ENCODE measurements at places on chromosomes 13 and 19.

GRCh38 chr13:109256866-109257760 is 529.3 kb downstream of the IRS2 start:
- no peak for DNase-seq

- peak; percentile 36 for DNase-seq
These were observed 40.5 kb downstream of the USP12 start for GRCh38 chr13:27130979-27131623.

DNA sequence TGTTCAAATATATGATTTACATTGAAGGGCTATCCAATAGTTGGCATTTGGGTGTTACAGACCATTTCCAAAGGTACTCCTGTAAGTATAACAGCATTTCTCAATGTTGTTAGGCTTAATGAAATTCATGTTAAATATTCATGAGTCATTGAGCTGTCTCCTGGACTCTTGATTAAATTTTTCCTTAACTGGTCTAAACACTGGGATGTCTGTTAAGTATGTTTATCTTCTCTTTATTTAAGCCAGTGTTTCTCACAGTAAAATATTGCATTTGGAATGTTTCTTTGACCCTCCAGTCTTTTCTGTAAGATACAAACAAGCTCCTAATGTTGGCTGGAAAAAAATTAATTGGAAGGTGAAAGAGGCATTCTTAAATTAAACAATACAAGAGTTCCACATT is 402.5 kb upstream of the HTR2A start:
- DNase-seq = no peak

- DNase-seq = no peak
These were observed 75.5 kb upstream of the MEDAG start for GRCh38 chr13:30830638-30830965.

DNA sequence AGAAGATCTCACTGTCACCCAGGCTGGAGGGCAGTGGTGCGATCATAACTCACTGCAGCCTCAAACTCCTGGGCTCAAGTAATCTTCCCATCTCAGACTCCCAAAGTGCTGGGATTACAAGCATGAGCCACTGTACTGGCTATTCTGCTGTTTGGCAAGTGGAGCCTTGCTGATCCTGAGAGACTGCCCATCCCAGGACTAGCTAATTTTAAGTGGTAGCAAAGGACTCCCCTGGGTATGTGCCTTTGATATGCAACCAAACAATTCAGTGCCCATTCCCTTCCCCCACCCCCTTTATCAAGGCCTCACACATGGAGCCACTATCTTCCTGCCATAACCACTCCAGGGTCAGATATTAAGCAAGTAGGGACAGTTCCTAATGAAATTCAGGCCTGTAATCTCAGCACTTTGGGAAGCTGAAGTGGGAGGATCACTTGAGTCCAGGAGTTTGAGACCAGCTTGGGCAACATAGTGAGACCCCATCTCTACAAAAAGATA is 17.0 kb upstream of the ZNF460 start:
- no peak for DNase-seq

DNA sequence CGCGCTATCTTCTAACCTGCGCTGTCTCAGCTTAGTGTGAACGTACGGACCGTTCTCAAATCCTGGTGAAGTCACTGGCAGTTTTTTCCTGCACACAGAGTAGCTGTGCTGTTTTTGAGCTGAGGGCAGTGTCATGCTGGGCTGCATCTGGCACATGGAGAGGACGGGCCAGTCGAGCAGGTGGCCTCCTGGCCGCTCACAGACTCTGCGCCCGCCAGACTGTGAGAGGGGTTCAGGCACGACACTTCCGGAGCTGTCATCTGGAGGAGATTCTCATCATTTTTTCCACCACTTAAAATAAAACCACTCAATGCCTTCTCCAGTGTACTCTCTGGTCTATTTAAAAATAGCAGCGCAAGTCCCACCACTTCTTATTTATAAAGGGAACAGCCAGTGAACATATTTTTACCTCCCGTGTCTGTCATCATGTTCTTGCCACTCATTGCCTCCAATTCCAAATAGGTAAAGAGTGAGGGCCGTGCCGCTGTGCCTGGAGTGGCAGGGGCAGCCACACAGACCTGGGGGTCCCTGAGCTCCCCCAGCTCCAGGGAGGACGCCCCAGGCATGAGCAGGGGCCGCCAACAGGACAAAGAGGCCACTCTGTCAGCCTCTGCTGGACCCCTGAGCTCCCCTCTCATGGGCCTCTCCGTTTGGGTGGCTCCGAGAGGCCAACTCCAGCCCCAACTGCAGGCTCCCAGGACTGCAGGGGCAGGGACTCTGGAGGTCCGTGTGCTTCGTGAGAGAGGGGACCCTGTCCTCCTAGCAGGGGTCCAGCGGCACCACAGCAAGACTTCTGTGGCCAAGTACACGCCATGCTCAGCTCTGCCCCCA is 36.9 kb upstream of the GRTP1 start:
- DNase-seq = no peak

GRCh38 chr19:30784850-30785457 is 412.8 kb downstream of the ZNF536 start:
- DNase-seq = peak; percentile 11

- DNase-seq = no peak
These were observed 108.3 kb upstream of the FRY start for GRCh38 chr13:31923134-31923763.

- DNase-seq = no peak
These were observed 380.4 kb downstream of the PCDH9 start for GRCh38 chr13:66849706-66850105.

DNA sequence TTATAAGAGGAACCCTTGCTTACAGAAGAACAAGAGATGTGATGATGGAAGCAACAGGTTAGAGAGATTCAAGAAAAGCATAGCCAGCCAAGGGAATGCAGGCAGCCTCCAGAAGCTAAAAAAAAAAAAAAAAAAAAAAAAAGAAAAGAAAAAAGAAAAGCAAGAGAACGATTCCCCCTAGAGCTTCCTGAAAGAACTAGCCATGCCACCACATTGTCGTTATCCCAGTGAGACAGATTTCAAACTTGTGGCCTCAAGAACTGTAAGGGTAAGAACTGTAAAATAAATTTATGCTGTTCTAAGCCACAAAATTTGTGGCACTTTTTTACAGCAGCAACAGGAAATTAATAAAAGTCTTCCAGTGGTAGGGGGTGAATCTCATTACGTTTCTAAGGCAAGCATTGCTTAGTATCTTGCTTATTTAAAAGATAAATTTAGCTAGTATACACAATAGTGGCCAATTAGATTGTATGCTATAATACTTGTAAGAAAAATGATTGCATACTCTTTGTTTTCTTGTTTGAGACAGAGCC is 21.8 kb downstream of the RFXAP start:
- DNase-seq = no peak

DNA sequence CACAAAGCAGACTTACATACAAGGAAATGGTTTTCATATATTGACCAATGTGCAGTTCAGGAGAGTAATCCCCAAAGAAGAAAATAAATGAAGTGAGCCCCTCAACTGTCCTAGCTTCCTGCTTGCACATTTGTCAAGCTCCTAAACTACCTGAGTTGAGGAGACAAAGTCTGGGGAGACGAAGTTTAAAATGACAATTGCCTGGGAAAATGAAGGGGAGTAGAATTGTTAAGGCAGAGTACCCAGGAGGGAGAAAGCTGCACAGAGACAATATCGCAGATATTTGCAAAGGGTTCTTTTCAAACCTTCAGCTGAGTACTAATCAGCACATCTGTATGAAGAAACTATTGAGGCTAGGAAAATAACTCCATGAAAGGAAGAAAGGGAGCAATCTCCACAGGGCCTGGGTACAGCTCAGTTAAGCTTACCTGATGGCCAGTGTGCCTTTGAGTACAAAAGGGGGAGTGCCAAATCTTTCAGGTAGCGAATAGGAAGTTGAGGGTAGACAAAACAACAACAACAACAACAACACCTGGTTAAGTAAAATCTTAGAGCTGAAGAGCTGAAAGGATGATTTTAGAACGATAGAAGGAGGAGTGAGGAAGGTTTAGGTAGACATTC is 1700.1 kb upstream of the PRR20A start:
- no peak for DNase-seq

DNA sequence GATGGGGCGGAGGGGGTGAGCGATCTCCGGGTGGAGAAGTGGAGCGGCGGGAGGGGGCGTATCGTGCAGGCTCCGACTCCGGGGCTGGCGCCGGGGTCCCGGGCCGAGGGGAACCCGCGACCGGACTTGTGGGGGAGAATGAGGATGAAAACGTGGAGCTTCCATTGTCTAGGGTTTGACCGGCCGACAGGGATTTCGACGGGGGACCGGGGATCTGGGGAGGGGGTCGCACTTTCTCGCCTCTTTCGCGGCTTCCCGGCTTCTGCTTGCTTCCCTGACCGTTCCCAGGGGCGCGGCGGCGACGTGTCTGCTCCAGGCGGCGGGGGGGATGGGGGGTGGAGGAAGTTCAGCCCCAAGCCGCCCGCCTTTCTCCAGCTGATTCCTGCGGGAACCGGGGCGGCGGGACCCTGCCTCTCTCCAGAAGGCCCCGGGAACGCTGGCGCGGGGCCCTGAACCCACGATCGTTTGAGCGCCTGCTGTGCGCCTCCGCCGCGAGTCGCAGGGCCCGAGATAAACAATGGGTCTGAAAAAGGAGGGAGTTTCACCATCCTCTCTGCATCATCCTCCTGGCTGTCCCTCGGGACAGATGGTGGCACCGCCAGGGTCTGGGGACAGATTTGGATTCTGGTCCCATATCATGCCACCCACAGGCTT is 790 bp downstream of the TPM4 start:
- no peak for DNase-seq

GRCh38 chr13:48748681-48749080 is 95.0 kb downstream of the CYSLTR2 start:
- DNase-seq = no peak

DNA sequence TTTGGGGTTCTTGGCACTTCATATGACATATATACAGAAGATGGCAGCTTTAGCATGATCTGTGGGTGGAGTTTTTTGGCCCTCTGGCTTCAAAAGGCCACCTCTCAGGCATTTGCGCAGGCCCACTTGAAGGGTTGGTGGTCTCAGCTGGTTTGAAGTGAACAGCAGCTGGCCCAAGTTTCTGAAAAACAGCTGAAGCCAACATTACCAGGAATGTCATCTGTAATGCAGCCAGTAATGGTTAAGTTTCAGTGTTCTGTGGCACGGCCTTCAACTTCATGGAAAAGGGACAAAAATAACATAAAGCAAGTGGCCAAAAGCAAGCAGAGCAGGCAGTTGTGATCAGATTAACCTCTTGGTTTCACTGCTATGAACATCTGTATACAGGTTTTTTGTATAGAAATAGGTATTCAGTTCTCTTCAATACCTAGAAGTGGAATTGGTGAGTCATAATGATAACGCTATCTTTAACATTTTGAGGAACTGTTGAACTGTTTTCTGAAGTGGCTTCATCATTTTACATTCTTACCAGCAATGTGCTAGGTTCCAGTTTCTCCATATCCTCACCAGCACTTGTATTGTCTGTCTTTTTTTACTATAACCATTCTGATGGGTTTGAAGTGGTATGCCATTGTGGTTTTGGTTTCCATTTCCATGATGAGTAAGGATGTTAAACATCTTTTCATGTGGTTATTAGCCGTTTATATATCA is 245.4 kb downstream of the SHISA2 start:
- DNase-seq = no peak

DNA sequence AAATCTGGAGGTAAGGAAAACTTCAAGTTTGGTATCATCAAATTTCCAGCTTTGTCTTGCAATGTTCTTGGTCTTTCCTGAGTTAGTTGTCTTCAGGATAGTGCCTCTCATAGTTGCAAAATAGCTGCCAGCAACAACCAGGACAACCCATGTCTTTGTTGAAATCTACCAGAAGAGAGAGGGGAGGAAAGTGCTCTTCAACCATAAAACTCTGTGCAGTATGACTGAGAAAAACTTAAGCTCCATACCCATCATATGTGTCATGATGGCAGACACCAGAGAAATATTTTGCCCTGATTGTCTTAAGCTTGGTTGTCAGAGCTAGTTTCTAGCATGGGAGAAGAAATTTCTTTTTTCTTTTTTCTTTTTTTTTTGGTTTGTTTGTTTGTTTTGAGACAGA is 103.3 kb downstream of the SPRY2 start:
- DNase-seq = no peak

GRCh38 chr19:510606-511100 is 3.4 kb downstream of the TPGS1 start:
- peak; percentile 81 for DNase-seq

- DNase-seq = no peak
These were observed 14.2 kb upstream of the PDX1 start for GRCh38 chr13:27905650-27906049.

DNA sequence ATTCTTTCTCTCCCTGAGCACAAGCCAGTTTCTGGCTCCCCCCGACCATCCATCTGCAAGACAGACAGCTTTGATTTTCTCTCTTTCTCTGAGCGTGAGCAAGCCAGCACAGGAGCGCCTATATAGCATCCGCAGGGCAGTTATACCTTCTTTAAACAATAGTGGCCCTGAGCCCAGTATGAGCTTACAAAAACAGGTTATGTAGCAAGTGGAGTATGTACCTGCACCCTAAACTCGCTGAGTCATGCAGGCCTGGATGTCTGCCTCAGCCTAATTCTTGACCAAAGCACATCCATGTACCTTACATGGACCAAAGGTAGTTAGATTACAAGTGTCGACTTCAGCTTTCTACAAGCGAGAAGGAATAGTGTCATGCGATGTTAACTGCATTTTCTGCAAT is 61.7 kb downstream of the RAP2A start:
- DNase-seq = no peak

- DNase-seq = no peak
These were observed 25.5 kb upstream of the SLC1A5 start for GRCh38 chr19:46813839-46814358.

DNA sequence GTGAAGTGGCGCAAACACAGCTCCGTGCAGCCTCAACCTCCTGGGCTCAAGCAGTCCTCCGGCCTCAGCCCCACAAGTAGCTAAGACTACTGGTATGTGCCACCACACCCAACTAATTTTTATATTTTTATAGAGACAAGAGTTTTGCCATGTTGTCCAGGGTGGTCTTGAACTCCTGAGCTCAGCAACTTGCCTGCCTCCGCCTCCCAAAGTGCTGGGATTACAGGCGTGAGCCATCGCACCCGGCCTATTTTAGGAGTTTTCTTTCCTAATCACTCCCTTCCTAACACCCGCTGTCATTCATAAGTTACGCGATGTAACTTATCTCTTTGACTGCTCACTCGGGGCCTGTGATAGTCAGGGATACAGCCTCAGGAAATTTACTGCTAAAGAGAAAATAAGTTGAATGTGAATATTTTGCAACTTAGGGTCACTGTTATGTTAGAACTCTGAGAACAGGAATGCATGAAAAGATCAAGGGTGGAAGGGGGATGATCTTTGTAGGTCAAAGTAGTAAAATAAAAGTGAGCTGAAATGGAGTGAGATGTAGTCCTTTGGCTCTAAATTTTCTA is 140.3 kb downstream of the DCT start:
- no peak for DNase-seq

GRCh38 chr19:18049385-18049784 is 37.3 kb downstream of the IL12RB1 start:
- no peak for DNase-seq

All from stimulated activated CD4-positive, alpha-beta T cell treated with anti-CD3 and anti-CD28 coated beads, TNF-alpha, amount 100 ng/mL, for 1 hour (primary cell).